Activated T-helper 1 cell treated with anti-CD3 and anti-CD28 coated beads, Interleukin-12 subunit alpha, Interleukin-12 subunit beta, Interleukin-2, Interleukin-4 antibody, amounts not matched to agents 30 ng/mL and 10 ng/mL and 1 ng/mL, durations not matched to agents 14 hours and 24 hours and 36 hours (primary cell): ENCODE measurements at places on chromosomes 3 and 15. TPM values are rescaled to one million over a fixed set of nuclear protein-coding genes. Genes with fewer than 3 reads are reported as not detected.

DNA sequence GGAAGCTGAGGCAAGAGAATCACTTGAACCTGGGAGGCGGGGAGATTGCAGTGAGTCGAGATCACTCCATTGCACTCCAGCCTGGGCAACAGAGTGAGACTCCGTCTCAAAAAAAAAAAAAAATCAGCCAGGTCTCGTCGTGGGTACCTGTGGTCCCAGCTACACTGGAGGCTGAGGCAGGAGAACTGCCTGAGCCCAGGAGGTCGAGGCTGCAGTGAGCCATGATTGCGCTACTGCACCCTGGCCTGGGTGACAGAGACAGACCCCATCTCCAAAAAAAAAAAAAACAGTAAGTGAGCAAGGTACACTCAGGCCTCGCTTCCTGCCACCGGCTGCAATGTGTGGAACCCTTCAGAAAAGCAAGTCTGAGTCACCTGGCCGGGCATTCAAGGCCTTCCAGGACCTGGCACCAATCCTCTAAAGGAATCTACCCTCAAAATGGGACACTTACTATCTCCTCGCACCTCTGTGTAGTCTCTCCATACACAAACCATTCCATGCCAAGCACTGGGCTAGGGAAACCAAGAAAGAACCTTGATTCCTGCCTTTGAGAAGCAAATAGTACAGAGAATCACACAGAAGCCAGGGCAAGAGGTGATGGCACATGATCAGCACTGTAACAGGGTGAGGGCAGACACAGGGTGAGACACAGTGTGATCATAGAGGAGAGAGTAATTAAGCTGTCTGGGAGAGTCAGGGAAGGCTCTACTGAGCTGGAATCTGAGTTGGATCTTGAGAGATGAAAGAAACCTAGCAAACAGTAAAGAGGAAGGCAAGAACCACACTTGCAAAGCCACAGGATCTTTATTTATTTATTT, 9.7 kb downstream of the SCAMP2 start:
- DNase-seq = no peak

DNA sequence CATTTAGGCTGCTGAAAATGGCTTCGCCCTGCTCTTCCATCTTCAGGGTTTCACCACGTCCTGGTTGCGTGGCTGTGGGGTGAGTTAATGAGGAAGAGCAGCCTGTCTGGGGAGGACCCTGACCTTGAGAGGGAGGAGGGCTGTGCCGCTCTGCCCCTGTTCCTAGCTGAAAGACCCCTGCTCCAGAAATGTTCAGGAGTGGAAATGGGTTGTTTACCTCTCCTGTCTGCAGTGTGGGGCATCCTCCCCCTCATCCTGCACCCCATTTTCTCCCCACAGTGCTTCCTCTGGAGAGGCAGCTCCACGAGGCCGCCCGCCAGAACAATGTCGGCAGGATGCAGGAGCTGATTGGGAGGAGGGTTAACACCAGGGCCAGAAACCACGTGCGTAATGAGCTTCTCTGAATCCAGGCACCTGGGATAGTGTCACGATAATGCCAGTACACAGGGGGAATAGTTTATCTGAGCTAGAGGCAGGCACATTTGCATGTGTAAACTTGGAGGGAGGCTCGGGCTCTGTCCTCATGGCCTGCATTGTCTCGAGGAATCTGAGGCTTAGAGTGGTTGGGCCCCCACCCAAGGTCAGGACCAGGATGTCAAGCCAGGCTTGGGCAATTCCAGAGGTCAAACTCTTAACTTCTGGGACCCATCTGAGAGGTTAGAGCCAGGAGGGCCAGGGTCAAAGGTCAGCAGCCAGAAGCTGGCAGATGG, 4.0 kb downstream of the ANKDD1A start:
- no peak for DNase-seq

DNA sequence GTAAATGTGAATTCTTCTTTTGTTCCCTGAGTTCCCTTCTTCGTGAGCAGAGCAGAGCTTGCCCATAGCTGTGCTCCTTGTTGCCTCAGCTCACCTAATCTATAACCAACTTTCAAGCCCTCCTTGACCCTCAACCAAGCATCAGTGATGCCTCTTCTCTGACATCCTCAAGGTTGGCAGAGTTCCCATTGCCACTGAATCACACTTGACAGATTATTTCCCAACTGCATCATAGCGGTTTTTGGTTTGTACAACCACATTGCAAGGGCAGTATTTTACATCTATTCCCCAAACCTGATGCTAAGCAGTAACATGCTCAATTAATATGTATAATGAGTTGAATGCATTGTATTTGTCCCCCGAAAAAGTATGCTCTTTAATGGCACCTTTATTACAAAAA, 133.0 kb upstream of the SNTN start:
- no peak for DNase-seq

DNA sequence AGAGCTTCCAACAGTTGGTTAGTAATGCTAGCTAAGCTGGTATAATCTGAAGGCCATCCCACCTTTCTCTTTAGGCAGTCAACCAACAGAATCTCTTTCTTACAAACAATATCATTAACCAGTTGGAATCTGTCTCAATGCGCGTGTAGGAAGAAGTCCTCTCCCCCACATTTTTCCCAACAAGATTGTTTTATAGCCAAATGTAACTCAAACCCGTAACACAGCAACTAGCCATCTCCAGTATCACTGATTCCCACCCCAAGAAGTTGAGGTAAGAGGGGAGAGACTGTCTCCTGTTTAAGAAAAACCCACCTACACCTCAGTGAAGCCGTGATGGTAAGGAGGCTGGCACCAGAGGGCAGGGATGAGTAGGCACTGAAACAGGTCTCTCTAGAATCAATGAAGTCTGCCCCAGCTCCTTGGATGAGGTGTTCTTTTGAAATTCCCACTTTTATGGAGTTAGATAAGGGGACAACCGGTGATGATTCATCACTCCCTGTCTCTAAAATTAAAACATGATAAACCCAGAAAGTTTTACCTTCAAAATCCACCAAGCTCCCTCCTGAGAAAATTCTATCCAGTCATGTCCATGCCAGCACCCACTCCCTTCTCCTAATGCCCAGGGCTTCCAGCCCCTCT, 30.9 kb downstream of the CDC25A start:
- DNase-seq = no peak

GRCh38 chr3:38992117-38992760, 59.5 kb downstream of the SCN11A start:
- no peak for DNase-seq

DNA sequence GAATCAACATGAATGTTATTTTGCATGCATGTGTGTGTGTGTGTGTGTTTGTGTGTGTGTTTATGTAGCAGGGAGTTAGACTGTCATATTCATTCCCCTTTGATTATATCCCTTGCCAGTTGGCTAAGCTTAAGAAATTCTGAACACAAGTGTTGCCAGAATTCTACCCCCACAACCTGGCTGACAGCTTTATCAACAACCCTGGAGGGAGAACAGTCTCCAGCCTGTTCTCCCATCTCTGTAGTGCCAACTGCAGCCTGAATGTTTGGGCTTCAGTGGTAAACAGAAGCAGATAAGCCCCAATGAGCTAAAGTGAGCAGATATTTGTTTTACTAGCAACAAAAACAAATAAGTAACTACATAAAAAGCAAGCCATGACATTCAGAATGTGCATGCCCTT, 162.6 kb upstream of the ABI3BP start:
- no peak for DNase-seq

DNA sequence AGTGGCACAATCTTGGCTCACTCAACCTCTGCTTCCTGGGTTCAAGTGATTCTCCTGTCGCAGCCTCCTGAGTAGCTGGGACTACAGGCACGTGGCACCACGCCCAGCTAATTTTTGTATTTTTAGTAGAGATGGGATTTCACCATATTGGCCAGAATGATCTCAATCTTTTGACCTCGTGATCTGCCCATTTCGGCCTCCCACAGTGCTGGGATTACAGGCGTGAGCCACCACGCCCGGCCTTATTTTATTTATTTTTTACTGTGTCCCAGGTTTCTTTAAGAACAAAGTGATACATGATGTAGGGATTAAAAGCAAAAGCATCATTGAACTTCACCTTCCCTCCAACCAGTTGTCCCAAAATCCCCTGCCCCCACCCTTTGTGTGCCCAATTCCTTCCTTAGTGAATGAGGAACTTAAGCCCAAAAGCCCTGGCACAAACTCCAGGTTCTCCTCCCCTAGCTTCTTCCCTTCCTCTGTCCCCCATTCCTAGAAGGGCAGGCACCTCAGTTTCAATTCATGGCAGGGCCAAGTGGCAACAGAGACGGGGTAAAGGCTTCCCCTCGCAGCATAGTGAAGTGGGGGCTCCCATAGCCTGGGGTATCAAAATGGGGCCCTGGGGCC, 23.7 kb upstream of the RPN1 start:
- no peak for DNase-seq

DNA sequence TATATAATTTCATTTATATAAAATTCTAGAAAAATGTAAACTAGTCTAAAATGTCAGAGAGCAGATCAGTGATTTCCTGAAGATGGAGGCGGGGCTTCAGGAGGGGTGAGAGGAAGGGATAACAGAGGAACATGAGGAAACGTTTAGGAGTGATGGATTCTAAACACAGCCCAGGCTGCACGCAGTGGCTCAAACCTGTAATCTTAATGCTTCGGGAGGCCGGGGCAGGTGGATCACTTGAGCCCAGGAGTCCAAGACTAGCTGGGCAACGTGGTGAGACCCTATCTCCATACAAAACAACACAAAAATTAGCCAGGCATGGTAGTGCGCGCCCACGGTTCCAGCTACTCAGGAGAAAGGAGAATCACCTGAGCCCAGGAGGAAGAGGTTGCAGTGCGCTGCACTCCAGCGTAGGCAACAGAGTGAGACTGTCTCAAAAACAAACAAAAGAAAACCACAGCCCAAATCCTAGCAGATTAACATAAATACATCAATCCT, 18.0 kb upstream of the IQCF1 start:
- DNase-seq = no peak

The CYP1A2 gene
- total RNA-seq = not detected in 2 replicates

The ARGFX gene
- not detected in 2 replicates for total RNA-seq

The BCL2A1 gene
- total RNA-seq = 91.8 and 95.0 TPM in 2 replicates

The TGM5 gene
- total RNA-seq = not detected in 2 replicates
